ENCODE measurements at places on chromosomes 3 and 15. TPM values are rescaled to one million over a fixed set of nuclear protein-coding genes. Genes with fewer than 3 reads are reported as not detected.

Gene PYGO1
- total RNA-seq: 4.3 TPM

- H3K36me3 ChIP-seq: no peaks in the 10 kb centered on the region
- H3K4me3 ChIP-seq: no peak overlapping the region
- H3K27ac ChIP-seq: peak overlapping the region; percentile 73
These were observed 45.3 kb downstream of the SLCO3A1 start for GRCh38 chr15:91898843-91899242.

GRCh38 chr3:100386437-100387074 is 14.3 kb downstream of the TOMM70 start:
- H3K4me1 ChIP-seq: no peaks in the 10 kb centered on the region
- H3K36me3 ChIP-seq: peaks cover 35% of the 10 kb centered on the region
- H3K27ac ChIP-seq: no peak overlapping the region
- DNase-seq: no peak

- H3K4me3 ChIP-seq: peak overlapping the region; percentile 81
- no peaks in the 10 kb centered on the region for H3K36me3 ChIP-seq
- peak overlapping the region; percentile 98 for H3K27ac ChIP-seq
- H3K4me1 ChIP-seq: no peaks in the 10 kb centered on the region
- H3K27me3 ChIP-seq: no peaks in the 10 kb centered on the region
These were observed 614 bp upstream of the MINDY2 start for GRCh38 chr15:58770519-58770856.

DNA sequence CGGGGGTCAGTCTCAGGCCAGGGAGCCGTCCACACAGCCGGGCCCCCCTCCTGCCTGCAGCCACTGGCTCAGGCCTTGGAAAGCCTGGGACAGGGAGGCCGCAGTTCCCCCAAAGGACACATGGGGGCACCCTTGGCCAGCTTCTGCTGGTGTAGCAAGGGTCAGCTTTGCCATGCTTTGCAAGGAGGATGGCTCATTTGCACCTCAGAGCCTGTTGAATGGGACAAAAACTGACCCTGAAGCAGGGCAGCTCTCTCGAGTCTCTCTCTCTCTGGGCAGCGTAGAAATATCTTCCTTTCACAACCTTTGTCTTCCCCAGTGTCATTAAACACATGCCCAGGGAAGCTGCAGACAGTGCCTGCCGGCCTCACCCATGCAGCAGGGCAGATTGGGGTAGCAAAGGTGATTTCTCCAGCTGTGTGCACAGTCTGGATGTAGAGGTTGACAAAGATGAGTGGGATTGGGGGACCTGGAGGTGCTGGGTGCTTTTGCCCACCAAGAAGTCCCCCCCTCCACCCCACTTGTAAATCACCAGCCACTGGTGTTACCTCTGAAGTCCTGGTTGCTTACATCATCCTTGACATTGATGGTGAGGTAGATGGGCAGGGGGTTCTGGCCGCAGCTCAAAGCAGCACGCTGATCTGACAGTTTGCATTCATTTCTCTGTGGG is 17.4 kb upstream of the EHD4 start:
- no peak overlapping the region for H3K4me3 ChIP-seq
- no peaks in the 10 kb centered on the region for H3K36me3 ChIP-seq
- no peaks in the 10 kb centered on the region for H3K27me3 ChIP-seq

All from right atrium auricular region (tissue), 2 donors.